ENCODE measurements at places on chromosomes 7 and 10. TPM values are rescaled to one million over a fixed set of nuclear protein-coding genes. Genes with fewer than 3 reads are reported as not detected.

Gene CDK6
- 55.1 TPM for polyA plus RNA-seq

Gene CREB3L2
- 25.5 TPM for polyA plus RNA-seq

Gene SPDYE8
- polyA plus RNA-seq = 0.53 TPM

Gene PARD3
- 35.1 TPM for polyA plus RNA-seq

Gene IL15RA
- polyA plus RNA-seq = 1.7 TPM

Gene INHBA
- 8.0 TPM for polyA plus RNA-seq

Gene CUZD1
- polyA plus RNA-seq = 1.6 TPM

Gene RPEL1
- not detected for polyA plus RNA-seq

DNA sequence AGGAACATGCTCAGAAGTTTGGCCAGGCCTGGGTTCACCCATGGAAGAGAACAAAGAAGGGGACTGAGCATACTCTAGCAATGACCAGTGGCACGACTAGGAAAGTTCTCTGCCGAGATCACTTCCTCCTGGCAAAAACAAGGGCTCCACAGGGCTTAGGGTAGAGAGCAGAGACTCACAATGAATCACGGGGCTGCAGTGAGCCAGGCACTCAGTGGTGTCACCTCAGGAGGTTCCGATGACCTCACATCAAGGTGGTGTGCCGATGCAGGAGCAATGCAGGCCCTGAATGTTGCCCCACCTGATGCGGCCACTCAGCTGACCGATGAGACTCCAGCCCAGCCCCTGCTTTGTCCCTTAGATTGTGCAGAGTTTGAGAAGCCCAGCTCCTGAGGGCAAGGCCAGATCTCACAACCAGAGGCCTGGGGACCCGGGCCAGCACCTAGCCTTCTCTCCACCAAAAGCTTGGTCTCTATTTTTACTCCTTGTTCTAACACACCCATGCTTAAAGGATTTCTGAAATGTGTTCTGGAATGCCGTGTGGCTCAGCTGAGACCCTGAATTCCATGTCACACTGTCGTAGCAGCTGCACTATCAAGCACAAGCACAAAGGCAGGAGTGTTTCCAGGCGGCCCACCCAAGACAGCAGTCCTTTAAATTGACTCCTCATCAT is 60.9 kb downstream of the COBL start:
- peak; percentile 56 for DNase-seq

- DNase-seq = no peak
Measured at GRCh38 chr7:147584771-147585193, 1005.8 kb upstream of the C7orf33 start.

DNA sequence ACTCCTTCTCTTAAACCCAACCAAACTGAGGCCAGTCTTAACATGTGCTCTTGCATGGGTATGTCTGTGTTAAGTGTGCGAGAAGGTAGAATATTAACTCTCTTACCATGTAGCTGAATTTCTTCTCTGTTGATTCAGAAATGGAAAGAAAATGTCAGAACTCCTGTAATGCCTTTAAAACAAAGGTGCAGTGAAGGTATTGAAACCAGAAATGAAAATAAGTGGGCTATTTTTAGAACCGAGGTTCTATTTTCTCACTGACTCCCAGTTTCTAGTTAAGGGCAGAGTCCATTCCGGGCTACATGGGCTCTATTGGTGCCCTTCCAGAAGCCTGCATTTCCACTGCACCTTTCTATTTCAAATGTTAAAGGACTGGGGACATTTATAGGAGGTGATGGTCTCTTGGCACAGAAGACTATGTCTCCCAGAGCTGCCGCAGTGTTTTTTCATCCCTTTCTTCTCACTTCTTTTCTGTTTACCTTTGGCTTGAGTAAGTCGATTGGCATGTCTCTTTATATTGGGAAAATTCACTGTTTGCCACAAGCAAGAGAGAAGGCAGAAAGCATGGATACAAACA is 174.9 kb downstream of the LRMDA start:
- no peak for DNase-seq

DNA sequence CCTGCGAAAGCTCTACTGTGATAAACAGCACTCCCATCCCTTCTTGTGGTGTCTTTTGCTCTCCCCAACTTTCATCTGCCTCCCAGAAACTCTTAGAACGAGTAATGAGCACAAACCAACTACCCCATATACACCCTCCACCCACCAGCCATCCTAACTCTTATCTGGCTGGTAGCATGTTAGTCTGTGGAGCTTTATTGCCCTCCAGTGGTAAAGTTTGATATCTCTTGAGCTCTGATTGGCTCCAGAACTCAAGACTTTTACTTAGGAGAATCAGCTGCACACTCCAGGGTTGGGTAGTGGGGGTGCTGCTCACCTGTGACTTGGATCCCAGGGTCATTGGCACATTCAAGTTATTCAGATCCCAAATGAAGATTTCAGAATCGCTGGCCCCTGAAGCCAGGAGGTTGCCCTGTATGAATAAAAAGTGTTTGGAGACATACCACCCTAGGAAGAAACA is 10.9 kb downstream of the SEC31B start:
- DNase-seq = peak; percentile 26

DNA sequence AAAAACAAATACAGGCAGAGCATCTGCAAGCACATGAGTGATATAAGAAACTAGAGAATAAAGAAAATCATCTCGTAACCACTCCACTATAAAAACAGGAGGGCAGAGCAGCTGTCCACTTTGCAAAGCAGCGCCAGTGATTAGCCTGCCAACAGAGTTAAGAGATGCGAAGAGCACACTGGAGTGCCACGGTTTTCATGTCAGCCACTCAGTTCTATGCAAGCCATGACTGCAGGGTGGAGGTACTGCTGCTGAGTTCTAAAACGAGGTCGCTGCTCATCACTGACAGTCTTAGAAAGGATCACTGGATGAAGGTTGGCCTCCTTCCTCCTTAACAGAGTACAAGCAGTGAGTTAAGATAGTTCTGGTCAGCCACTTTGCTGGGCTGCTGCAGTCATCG is 58.5 kb downstream of the FGFR2 start:
- DNase-seq = no peak

DNA sequence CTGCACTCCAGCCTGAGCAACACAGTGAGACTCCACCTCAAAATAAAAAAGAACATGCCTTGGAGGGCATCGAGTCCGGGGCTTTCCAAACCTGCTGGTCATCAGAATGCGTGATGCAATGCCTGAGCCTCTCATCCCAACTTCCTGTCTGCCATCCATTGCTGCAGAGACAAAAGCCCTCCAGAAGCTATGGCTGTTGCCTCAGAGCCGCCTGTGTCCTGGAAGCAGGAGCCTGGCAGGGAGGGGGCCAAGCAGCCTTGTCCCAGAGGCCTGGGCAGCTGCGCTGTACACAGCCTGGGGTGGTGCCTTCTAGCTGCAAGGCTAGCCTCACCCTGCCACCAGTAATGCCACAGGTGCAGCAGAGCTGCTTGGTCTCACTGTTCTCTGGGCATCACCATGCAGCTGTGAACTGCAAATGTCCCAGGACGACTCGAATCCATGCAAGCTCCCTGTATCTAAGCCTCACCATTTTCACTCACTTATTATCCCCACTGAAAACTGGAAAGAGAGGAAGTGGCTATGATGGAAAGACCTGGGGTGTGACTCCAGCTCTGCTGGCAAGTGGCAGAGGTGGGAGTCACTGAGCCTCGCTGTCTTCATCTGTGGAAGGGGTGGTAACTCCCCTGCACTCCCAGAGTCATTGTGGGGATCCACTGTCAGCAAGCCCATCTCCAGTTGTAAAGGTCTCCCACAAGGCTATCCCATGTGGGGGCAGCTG is 7.0 kb downstream of the ALOX5 start:
- no peak for DNase-seq

GRCh38 chr7:143436325-143436946 is 6.8 kb upstream of the TAS2R60 start:
- DNase-seq = no peak

DNA sequence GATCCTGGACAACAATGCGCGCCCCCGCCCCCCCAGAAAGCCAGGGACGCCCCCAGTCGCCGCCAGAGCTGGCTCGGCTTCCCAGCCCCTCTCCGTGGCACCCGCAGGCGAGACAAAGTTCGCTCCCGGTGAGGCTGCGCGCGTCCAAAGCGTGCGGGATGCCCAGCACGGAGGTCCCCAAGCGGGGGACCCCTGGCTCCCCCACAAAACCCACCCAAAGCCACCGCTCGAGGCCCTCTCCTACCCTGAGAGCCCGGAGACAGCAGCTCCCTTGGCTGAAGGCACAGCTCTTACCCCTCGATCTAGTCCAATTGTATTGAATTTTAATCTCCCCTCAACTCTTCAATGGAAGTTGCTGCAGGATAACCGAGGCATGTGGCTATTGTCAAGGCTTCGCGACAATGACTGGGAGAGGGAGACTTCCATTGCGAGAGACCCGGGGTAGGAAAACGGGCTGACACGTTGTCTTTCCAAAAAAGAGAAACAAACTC is 305.3 kb downstream of the PRPF18 start:
- DNase-seq = no peak

DNA sequence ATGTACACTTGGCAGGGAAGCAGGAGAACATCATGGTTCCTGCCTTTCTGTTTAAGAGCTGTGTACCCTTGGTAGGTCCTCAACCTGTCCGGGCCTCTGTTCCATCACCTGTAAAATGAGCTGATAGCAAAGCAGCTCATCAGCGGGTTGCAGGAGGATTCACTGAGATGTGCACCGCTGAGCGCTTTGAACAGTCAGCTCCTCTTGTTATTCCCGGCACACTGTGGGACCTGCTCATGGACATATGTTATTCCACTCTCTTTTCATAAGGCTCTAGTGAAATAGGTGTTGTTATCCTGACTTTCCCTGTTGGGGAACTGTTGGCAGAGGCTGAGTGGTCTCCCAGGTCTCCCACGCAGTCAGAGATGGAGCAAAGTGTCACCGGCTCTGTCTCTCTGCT is 497.5 kb upstream of the ZMIZ1 start:
- DNase-seq = no peak

GRCh38 chr10:78481842-78482241 is 448.2 kb downstream of the RPS24 start:
- DNase-seq = no peak
